ENCODE measurements at places on chromosomes 4 and X.

DNA sequence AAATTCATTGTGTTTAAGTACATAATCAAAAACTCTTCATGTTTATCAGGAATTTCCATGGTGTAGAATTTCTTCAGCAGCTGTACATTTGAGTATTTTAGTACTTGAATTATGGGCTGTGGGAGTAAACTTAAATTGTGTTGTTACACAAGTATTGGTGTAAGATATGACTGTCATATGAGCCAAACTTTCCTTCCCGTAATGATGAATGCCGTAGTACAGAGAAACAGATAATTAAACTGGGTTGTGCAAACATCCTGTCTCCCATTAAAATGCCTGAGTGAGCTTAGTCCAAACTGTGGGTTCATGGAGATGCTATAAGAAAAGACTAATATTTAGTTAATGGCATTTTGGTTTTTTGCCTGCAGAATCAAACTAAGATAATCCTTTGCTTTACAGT lies 159.2 kb downstream of the SLC4A4 start:
- no peak for DNase-seq

- no peak for DNase-seq
Observed at GRCh38 chr4:6419452-6420028, 52.9 kb downstream of the PPP2R2C start.

GRCh38 chr4:86895692-86896488 lies 3.7 kb upstream of the C4orf36 start:
- DNase-seq: no peak

GRCh38 chr4:143375326-143376073 lies 38.8 kb downstream of the GAB1 start:
- DNase-seq: no peak

GRCh38 chrX:66012094-66012534 lies 27.8 kb downstream of the VSIG4 start:
- DNase-seq: no peak

- no peak for DNase-seq
Observed at GRCh38 chr4:213971-214370, 89.7 kb downstream of the ZNF718 start.

DNA sequence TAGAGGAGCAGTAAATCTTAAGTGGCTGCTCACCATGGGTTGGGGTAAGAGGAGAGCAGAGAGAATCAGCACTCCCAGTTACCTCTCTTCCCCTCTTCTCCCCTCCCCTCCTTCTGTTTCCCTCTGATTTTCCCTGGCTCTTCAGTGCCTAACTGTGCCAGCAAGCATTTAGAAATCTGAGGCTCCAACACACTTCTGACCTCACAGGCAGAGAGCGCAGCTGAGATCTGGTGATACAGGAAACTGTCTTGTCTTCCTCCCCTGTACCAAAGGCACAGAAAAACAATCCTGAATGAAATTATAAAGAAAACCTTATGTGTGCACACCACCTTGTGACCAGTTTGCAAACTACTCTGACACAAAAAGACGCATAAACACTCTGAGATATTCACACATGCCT lies 82.4 kb upstream of the SMIM10 start:
- DNase-seq: no peak

GRCh38 chrX:43633757-43634156 lies 22.3 kb upstream of the MAOA start:
- DNase-seq: no peak

GRCh38 chrX:148904421-148905111 lies 404.1 kb downstream of the AFF2 start:
- DNase-seq: no peak

GRCh38 chr4:23388699-23389395 lies 501.0 kb downstream of the PPARGC1A start:
- DNase-seq: no peak

DNA sequence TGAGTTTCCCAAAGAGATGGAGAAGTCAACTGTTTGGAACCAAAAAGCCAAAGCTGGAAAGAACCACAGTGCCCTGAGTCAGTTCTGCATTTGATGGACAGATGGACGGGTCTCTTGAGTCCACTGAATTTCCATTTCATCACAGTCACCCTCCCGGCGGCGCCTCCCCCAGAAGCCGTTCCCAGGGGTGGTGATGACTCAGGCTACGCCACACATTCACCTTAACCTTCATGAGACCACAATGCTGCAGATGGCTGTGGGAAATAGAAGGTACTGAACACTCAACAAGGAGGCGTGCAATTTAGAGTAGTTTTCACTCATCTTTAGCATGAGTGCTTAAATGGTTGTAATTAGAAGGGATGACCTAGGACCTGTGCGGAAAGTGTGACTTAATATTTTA lies 61.3 kb downstream of the STOX2 start:
- no peak for DNase-seq

- DNase-seq: no peak
Observed at GRCh38 chrX:118239178-118239870, 106.6 kb upstream of the WDR44 start.

DNA sequence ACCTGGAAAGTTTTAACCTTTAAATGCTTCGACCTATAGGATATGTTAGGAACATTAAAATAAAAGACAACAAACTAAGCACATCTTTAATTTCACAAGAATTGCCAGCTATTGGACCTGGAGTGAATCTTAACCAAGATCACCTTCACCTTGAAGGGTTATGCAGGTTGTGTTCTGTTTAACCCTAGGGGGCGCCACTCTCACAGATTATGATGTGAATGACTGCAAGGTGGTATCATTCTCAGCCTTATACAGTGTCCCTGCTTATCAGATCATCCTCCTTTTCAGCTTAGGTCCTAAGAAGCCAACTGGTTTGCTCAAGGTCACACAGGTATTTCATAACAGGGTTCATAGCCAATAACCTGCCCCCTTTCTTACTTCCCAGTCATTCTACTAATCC lies 23.5 kb downstream of the INTS6L start:
- DNase-seq: peak; percentile 9

- no peak for DNase-seq
Observed at GRCh38 chr4:23023121-23023520, 330.4 kb downstream of the GBA3 start.

DNA sequence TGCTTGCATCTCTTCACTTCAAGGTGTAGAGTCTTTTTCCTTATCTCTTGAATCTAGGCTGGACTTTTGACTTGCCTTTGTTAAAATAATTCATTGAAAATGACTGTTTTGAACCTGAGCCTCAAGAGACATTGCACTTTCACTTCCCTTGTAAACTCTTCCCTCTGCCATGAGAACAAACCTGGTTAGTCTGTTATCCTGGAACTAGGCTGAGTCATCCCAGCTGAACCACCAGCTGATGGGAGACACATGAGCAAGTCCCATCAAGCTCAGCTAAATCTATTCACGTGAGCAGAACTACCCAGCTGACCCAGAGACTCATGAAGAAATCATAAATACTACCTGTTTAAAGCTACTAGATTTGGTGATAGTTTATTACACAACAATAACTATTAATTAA lies 202.3 kb upstream of the CENPE start:
- no peak for DNase-seq

Data from stimulated activated CD8-positive, alpha-beta memory T cell treated with anti-CD3 and anti-CD28 coated beads, Interleukin-15, amount 100 ng/mL, for 48 hours (primary cell).